Astrocyte (in vitro differentiated cells and primary cell): ENCODE measurements at places on chromosomes 6 and 20. TPM values are rescaled to one million over a fixed set of nuclear protein-coding genes. Genes with fewer than 3 reads are reported as not detected.

DNA sequence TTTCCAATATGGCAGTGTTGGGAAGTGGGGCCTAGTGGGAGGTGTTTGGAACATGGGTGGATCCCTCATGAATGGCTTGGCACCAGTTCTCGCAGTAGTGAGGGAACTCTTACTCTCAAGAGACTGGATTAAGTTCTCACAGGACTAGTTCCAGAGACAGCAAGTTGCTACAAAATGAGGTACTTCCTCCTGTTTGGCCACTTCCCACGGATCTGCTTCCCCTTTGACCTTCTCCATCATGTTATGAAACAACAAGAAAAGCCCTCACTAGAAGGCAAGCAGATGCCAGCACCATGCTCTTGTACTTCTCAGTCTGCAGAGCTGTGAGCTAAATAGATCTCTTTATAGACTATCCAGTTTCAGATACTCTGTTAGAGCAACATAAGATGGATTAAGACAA, 3.1 kb downstream of the RSPH3 start:
- DNase-seq = no peak

- DNase-seq = no peak
These were observed 18.8 kb downstream of the PLCB4 start for GRCh38 chr20:9087531-9088217.

DNA sequence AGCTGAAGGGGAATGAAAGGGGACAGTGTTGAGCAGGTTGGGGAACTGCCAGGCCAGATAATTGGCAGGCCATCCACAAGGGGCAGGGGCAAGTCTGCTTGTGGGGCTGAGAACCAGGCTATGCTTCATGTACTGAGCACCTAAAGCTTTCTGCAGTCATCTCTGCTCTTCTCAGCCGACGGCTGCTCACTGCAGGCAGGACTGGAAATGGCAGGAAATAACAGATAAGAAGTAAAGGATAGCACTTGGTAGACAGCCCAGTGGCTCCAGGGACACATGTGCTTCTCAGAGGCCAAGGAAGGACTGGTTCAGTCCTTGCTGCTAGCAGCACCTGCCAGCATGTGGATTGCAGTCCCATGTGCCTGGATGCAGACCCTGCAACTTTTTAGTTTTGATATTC, 89.8 kb downstream of the CD164 start:
- DNase-seq = no peak

DNA sequence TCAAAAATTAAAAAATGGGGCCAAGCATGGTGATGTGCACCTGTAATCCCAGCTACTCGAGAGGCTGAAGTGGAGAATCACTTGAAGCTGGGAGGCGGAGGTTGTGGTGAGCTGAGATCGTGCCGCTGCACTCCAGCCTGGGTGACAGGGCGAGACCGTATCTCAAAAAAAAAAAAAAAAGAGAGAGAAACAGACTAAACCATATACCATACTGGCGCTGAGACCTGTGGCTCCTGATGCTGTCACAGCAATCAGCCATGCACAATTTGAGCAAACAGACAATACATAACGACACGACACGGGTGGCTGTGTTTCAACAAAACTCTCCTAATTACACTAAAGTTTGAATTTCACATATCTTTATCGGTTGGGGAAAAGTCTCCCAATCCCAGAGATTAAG, 14.9 kb upstream of the CBFA2T2 start:
- no peak for DNase-seq

DNA sequence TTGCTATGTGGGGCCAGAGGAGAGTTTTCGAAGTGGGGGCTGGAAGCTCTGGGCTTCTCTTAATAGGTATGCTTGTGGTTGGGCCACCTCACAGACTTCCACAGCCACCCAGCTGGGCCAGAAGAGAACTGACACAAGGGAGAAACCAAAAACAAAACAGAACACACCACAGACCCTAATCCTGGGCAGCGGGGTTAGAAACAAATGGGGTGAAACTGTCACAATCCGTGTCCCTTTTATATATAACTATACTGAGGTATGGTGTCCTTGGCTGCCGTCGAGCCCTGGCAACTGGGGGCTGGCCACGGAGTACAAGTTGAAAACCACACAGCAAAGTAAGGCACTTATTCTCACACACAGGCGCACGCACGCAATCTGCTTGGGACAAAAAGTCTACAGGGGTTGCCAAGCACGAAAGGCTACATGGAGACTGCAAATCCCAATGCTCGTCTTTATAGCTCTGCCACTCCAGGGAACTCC, 78.3 kb downstream of the TRAM2 start:
- no peak for DNase-seq

DNA sequence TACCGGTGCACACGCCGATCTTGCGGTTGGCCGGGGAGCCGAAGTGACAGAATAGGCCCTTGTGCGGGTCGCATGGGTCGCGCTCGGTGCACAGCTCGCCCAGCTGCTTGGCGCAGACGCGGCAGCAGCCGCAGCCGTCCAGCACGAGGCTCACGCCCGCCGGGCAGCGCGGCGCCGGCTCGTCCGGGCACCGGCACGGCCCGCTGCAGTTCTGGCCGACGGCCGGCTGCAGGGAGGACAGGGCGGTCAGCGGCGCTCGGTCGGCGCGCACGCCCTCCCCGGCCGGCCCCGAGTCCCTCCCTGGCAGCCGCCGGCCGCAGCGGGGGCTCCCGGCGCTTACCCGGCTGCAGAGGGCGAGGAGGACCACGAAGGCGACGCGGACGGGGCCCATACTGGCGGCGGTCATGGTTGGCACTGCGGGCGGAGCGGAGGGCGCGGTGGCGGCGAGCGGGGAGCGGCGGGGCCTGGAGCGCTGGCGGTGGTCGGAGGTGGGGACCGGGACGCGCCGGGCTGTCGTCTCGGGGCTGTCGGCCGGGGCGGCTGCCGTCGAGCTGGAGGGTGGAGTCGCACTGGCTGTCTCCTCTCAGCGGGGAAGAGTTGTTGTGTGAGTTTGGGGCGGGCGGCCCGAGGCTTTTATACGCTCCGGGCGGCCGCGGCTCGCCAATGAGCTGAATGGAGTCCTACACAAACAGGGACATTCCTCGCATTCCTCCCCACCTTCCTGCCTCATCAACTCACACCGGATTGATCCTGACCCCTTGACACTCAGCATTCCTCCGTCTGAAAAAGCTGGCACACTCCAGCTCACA, at the start of gene CCN2:
Gene CCN2 (minus strand): TSS at position 606 of the 809 bp plus-strand sequence. CDS start 200 bp downstream, at position 406.
- peak; percentile 99 for DNase-seq

DNA sequence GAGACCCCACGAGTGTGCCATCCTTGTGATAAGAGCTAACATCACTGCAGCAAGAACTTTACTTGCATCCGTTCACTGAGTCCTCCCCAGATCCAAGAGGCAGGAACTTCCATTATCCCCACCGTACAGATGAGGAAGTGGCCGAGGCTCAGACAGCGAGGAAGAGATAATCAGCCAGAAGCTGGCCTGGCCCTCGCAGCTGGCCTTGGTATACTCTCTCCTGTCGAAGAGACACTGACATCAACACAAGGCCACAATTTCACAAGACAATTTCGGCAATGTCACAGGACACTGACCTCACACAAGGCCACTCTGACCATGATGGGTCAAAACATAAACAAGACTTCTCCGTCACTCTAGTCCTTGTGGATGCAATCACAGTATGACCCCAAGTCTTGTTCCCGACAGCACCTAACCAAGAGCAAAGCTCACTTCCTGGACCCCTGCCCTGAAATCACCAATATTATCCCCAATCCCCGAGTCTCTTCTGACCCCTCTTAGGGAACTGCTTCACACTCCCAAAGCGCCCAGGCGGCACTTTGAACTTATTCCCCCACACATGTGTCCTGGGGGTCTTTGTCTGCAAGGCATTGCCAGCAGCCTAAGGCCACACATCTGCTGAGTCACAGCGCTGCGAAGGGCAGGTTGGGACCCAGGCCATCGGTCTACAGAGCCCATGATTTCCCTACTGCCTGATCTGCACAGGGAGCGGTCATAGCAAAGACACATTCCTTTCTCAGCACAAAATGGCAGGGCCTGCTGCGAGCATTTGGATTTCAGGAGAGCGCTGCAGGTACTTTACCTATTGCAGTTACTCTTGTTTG, 14.8 kb upstream of the VAPB start:
- no peak for DNase-seq

DNA sequence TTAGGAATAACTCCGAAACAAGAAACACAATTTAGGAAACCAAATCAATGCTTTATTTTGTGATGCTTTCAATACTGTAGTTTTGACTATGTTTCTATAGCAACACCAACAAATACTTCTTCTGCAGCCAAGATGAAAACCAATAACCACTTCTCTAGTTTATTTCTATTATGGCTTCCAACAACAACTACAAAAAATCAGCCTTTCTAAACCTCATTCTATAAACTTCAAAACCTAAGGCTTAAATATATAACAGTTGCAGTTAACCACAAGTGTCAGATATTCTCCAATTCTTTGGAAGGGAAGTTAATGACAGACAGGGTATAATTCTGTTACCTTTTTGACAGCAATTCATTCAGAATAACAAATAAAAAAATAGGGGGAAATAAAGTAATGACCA, 80.9 kb downstream of the EPB41L2 start:
- DNase-seq = no peak

DNA sequence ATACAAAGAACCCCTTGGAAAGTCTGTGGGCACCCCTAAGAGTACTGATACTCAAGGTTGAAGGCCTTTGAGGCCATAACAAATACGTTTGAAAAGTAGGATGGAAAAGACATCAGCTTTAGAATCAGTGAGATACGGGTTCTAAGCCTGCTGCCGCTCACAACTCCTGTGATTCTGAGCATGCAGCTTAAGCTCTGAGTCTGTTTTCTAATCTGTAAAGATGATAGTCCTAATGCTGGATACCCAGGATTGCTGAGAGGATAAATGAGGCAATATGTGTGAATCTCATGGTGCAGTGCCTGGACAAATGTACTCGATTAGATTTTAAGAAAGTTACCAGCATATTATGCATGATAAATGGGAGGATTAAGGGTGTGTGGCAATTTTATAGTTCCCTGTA, 321.0 kb upstream of the HSF2 start:
- no peak for DNase-seq

DNA sequence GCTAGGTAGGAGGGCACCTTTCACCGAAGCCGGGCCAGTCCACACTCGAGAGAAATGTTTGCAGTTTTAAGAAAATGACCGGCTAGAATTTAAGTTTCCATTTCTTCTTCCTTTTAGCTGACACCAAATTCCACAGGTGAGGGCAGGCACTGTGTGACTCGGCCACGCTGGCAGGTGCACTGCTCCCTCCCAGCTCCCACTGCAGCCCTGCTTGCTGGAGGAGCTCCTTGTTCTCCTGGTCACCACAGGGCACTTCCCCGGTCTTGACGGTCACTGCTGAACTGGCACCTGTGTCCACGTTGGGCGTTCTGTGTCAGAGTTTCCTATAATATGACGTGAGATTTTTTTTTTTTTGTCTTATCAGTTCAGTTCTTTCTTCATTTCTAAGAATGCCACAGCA, 3.6 kb upstream of the KIF25 start:
- no peak for DNase-seq

GRCh38 chr6:43196337-43196736, 14.3 kb downstream of the CUL9 start:
- DNase-seq = no peak

DNA sequence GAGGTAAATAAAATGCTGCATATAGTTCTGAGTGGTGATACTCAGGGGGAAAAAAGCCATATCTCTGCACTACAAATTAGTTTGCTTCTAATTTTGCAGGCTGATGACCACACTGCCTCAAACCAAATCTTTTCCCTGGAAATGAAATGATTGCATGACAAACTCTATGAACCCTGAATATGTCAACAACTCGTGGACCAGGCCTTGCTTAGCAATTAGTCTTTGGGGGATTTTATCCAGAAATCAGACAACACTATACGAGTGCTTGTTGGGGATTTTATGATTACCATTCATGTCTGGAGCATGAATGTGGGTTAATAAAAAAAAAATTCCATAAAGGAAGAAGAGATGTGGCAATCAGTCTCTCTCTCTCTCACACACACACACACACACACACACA, 42.0 kb downstream of the SOBP start:
- no peak for DNase-seq

GRCh38 chr6:132734694-132735236, 20.9 kb upstream of the VNN1 start:
- DNase-seq = no peak

DNA sequence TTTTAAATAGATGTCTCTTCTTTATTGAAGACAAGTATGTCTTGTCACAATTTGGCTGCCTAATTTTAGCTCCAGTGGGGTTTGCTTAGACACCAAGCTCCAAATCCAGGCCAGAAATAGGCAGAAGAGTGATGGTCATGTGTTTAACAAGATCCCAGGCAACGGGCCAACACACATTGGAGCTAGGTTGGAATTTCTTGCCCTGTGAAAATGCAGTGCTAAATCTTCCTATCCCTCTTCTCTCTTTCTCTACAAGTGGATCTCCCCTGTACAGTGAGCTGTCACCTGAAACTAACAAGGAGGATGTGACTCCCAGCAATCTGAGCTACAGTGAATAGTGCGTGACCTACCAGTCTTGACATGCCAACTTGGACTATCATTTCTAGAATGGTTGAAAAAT, 65.3 kb upstream of the VGLL2 start:
- no peak for DNase-seq

DNA sequence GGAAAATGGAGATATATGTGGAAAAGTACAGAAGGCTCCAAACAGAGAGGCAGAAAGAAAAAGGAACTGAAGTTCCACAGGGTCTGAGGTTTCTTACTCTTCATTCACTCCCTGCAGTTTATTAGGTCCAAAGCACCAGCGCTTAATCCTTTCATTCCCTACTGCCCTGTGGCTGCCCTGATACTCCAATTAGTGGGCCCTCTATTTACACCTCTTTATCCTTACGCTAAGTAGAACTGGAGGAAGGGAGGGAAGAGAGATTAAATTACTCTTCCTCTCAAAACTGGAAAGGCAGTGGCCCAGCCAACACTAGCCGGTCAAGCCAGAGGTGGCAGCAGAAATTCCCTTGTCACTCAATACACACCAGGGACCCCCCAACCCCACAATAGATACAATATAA, 20.4 kb downstream of the TRERF1 start:
- no peak for DNase-seq

DNA sequence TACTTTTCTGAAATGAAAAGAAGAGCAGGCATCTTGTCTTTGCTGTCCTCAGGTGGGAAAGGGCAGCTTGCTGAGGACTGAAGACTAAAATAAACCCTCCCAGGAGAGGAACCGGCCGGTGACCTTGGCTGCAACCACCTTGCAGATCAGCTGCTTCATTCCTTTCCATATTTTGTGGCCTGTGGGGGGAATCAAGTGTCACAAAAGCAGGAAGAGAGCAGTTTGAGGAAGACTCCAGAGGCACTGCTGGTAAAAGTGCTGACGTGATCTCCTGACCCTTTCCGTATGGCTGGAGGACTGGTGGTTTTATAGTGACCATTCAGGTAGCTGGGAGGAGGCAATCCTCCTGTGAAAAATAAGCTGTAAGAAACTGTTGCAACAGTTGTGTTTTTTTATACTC, 157.0 kb downstream of the PLCB4 start:
- no peak for DNase-seq

GRCh38 chr6:47188588-47189021, 121.1 kb downstream of the TNFRSF21 start:
- peak; percentile 83 for DNase-seq

The ZNF322 gene
- total RNA-seq = 25.2 and 27.3 TPM in 2 replicates

The ZBTB46 gene
- 12.9 and 13.9 TPM in 2 replicates for total RNA-seq

The ALDH8A1 gene
- 0.41 TPM in 2 replicates for total RNA-seq

The CST4 gene
- total RNA-seq = not detected in 2 replicates

The TFAP2D gene
- total RNA-seq = not detected in 2 replicates

The TMEM200A gene
- total RNA-seq = 14.9 and 17.3 TPM in 2 replicates

The ZNF391 gene
- total RNA-seq = 6.0 and 7.2 TPM in 2 replicates
